ENCODE measurements at places on chromosomes 12 and 14.
A peak's percentile ranks its signal among the peaks of the same experiment; 100 is the strongest.

- no peak for DNase-seq
Measured at GRCh38 chr14:47269756-47270492, 405.5 kb downstream of the MDGA2 start.

- peak; percentile 97 for DNase-seq
Measured at GRCh38 chr12:124927201-124928094, 13.0 kb upstream of the UBC start.

- peak; percentile 79 for DNase-seq
Measured at GRCh38 chr12:15856097-15856982, 25.8 kb upstream of the STRAP start.

- no peak for DNase-seq
Measured at GRCh38 chr14:56874375-56874774, 64.1 kb upstream of the OTX2 start.

GRCh38 chr14:30156571-30156970 lies 228.9 kb upstream of the PRKD1 start:
- no peak for DNase-seq

- no peak for DNase-seq
Measured at GRCh38 chr14:58779376-58779775, 141.6 kb downstream of the DACT1 start.

GRCh38 chr14:67749341-67750084 lies 47.8 kb downstream of the RDH12 start:
- DNase-seq: peak; percentile 56

GRCh38 chr14:60645126-60645741 lies 4.0 kb downstream of the SIX1 start:
- no peak for DNase-seq

GRCh38 chr12:77943466-77943865 lies 112.8 kb downstream of the NAV3 start:
- DNase-seq: peak; percentile 37

- peak; percentile 43 for DNase-seq
Measured at GRCh38 chr14:64244279-64244678, 49.9 kb downstream of the ESR2 start.

DNA sequence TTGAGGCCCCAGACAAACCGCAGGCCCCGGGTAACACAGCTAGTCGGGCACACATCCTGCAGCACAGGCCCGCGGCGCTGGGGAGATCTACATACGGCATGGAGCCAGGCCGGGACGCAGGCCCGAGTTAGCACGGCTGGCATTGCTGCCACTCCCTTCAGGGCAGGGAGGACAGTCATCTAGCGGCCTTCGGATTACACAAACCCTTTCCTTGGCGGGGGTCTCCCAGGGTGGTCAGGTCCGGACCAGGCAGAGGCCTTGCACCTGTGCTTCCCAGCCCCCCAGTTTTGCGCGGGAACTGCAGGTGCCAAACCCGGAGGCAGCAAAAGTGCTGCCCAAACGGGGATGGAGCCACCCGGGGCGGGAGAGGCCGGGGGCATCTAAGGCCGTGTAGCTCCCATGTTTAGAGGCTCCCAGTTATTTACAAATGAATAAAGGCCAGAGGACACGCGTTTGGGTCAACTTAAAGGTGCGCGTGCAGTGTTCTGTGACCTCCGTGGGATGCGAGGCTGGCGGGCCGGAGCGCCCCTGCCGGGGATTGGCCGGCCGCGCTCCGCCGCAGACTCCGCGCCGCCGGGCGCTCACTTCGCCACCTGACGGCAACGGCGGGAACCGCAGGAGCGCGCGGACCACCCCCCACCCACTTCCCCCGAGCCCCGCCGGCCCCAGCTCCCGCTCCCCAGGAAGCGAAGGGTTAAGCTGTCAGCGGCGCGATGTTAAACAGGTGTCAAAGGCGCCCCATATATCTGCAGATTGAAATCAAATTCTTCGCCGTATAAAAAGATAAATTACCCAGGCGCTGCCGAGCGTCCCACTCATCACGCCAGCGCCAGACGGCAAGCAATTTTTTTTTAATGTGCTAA lies 18.1 kb downstream of the VSX2 start:
- peak; percentile 15 for DNase-seq

GRCh38 chr14:80127466-80127865 lies 83.8 kb downstream of the DIO2 start:
- no peak for DNase-seq

DNA sequence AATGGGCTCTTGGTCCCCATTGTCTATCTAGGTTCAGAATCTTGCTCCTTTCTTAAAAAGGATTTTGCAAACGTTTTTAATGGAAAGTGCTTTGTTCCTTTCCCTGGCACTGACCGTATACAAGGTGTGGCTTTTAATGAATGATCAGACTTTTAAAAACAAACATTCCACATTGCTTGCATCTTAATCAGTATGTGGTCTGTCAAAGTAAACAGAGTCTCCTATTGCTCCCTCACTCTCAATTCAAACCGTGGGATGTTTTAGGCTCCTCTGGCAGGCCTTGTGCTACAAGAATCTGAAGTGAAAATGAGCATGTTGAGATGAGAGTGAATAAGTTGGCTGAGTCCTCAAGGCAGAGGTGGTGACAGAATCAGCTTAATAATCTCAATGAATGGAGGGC lies 107.0 kb downstream of the VRK1 start:
- no peak for DNase-seq
